ENCODE measurements at places on chromosomes 3 and 15.

- DNase-seq, result no peak
These were observed 50.8 kb downstream of the GPR176 start for GRCh38 chr15:39869254-39869653.

GRCh38 chr3:171784387-171784786 lies 25.9 kb downstream of the PLD1 start:
- DNase-seq, result no peak

DNA sequence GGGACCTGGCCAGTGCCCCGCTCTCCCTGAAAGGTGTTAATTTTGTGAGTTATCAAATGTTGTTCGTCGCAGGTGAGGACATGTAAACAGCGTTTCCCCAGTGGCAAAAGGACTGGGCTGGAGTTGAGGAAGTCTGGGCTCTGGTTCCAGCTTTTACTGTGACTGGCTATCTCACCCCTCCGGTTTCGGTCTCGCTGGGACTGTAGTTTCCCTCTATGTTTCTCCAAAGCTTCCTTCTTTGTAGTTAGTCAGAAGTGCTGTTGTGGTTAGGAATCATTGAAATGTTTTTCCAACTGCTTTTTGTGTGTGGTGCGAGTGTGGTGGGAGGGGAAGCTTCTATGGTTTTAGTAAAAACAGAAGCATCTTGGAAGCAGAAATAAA lies 990 bp upstream of the CLDN1 start:
- no peak for DNase-seq

DNA sequence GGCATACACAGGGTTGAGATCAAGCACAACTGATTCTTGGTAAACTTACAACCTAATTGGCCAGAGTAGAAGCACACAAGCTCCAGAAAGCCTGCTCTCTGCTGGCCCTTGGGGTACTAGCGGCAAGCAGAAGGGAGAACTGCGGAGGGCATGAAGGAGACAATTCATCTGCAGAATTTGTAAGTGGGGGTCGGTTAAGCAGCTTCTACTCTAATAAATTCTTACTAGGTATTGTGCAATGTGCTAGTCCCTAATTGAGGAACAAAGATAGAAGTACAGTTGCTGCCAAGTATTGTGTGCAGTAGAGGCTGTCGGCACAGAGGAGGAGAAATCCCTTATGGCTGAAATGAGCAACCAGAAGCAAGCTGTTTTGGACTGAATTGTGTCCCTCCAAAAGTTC lies 91.2 kb upstream of the VEPH1 start:
- DNase-seq, result no peak

DNA sequence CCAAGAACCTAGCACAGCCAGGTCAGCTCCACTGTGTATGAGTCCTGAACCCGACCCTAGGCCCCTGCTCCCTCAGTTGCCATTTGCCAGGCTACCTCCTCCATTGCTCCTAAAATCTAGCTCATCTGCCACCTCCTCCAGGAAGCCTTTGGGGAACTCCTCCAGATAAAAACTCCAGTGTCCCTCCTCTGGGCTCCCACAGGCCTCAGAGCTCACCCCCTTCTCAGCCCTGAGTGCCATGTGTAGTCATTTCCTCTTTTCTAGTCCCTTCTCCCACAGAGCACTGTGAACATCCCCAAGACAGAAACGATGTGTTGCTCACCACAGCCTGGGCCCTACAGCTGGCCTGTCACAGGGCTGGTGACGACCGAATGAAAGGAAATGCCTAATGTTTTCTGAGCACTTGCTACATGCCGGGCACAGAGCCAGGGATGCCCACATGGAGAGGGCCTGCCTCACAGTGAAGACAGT lies 61.0 kb downstream of the IQSEC1 start:
- DNase-seq, result peak; percentile 87

DNA sequence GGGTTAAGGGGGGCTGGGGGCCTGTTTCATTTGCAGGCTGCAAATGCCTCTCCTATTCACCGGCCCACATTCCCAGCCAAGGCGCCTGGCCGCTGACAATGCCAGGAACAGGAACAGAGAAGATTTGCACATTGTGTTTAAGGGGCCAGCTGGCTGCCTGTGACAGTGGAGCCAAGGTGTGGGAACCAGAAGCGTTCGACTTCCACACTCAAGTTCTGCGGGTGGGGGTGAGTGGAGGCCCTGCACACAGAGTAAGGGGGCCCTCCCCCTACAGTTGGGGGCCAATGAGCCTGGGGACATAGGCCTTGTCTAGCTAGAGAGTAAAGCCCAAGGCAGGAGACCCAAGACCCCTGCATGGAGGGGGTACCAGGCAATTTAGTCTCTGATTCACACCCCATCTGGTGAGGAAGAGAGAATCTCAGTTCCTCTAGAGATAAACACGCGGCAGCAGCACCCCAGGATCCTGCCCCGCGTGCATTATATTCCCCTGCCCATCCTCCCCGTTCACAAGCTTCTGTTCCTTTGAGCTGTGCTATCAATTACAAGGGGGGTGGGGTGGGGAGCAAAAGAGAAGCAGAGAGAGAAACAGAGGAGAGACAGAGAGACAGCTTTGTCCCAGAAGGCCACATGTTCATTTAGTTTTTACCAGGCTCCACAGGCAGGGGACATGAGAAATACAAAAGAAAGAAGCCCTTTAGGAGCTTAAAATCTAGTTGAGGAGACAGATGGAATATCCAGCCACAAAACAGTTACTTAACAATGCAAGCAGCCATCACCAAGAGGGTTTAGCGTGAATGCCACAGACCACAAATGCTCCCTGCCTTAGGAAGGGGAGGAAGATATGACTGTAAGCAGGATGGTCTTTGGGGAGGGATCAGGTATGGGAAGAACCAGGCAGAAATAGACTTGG lies 9.2 kb downstream of the IGDCC3 start:
- no peak for DNase-seq

DNA sequence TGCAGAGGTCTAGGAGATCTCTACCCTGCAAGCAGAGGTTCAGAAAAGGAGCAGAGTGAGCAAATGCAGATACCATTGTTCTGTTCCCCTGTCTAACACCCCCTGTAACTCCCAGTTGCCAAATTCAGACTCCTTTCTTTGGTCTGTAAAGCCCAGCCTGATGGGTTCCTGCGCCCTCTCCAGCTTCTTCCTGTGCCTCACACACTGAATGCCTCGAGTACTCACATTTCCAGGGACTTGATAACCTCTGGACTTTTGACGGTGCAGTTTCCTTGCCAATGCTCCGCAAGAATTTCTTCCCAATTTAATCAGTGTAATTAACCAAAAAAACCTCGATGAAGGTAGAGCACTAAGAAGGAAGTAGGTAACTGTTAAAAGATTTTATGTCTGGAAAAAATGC lies 19.3 kb downstream of the PDE8A start:
- no peak for DNase-seq

GRCh38 chr15:78360367-78360801 lies 20.2 kb downstream of the CRABP1 start:
- no peak for DNase-seq

DNA sequence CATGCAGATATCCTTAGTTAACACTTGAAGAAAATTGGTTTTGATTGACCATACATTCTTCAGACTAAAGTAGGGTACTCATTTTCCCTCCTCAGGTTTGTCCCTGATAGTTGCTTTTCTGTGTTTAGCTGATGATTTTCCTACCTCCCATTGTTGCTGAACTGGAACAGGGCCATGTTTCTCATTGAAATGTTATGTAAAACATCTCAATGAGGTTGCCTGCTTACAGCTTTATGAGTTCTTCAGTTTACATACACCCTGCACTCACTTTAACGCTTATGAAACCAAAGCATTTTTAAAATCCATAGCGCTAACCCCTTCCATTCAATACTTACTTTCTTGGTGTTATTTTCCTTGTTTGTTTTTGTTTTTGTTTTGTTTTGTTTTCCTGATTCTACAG lies 61.9 kb downstream of the HMG20A start:
- no peak for DNase-seq

Data from activated naive CD4-positive, alpha-beta T cell treated with anti-CD3 and anti-CD28 coated beads, Interleukin-2, amount 50 U/mL, for 72 hours (primary cell).